ENCODE measurements at places on chromosomes 11 and 22.
A peak's percentile ranks its signal among the peaks of the same experiment; 100 is the strongest.

- no peak for DNase-seq
These were observed 199.8 kb downstream of the MIAT start for GRCh38 chr22:26857169-26857568.

GRCh38 chr11:131678658-131679340 is 308.4 kb downstream of the NTM start:
- DNase-seq: no peak

GRCh38 chr11:70713988-70714665 is 315.8 kb downstream of the CTTN start:
- no peak for DNase-seq

GRCh38 chr11:59182457-59183151 is 10.7 kb downstream of the DTX4 start:
- no peak for DNase-seq

- no peak for DNase-seq
These were observed 36.7 kb upstream of the SESN3 start for GRCh38 chr11:95267601-95268213.

DNA sequence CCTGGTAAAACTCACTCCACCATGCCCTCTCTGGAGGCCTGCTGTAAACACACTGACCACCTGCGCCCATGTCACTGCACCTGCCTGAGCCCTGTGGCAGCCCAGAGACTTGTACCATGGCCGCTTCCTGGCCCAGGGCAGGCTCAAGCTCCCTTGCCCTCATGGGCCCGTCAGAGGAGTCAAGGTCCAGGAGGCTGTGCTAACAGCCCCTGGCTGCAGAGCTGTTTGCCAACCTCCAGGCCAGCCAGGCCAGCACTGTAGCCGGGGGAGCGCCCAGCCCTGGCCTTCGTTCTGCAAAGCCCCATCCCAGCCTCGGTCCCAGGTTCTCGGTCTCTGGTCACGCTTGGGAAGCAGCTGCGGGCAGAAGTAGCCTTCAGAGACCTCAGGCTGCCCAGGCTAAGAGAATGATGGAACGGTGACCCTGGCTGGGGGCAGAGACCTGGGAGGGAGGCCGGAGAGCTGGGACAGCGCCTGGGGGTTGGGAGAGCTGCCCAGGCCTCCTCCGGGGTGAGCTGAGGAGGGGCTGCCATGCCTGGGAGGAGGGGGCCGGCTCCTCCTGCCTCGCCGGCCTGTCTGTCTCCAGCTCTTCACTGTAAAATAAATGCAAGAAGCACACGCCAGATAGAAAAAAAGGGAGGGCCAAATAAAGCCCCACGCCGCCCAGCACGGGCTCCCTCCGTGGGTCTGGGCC is 11.9 kb upstream of the TCF20 start:
- DNase-seq: no peak

DNA sequence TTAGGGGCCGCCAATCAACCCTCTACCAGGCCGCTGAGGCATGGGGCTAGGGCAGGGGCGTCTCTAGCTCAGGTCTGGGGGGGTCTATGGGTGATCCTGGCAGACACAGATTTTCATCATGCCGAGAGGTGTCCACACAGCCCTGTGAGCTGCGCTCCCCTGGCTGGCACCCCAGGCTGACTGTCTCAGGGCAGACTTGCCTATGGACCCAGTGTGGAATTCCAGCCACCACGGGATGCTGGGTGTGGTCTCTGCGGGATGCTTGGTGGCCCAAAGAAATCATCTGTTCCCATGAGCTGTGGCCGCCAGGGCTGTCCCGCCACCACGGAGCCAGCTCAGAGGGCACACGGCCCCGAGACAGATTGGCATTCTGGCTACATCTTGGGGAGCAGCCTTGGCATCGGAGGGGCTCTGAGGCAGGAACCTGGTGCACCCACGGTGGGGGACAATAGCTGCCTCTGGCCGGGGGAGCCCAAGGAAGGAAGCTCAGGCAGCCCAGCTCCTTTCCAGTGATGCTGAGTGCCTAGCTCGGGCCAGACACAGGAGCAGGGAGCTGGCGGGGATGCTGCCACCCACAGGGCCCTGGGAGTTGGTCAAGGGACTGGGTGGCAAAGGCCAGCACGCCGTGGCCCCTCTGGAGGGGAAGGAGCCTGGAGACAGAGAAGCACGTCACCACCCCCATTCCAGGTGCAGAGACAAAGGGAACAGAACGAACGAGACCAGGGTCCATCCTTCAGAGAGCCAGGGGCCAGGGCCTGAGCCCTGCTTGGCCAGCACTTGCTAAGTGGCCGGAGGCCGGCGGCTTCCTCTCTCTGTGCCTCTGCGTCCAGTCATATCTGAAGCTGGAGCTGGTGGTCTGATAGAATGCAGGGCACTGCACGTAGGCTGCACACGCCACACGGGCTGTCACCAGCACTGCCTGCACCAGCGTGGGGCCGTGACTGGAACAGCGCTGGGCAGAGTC is 64.4 kb upstream of the FGF3 start:
- no peak for DNase-seq

DNA sequence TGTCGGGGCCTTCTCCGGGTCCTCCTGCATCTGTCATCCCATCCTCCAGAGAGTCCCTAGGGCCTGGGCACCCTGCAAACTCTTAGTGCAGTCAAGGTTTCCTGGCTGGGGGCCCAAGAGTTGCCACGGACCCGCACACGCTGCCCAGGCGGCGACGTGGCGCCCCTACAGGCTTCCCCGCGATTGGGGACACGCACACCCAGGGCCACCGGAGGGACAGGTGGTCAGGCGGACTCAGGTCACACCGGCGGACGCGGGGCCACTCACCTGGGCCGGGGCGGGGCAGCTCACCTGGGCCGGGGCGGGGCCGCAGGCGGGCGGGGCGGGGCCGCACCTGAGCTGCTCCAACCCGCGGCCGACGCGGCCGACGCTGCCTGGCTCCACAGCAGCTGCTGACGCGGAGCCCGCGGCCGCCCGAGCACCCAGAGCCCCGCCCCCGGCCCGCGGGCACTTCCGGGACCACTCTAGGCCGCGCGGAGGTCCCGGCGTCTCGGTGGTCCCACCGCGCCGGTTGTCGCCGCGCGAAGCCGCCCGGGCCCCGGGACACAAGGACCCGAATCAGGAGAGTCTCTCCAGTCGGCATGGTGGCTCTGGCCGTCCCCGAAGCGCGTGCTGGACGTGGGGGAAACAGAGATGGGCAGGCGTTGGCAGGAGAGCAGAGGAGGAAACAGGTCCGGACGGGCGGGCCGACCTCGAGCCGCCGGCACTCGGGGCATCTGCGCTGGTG is at the start of gene ZNF70:
Gene ZNF70, minus strand, starts transcription at position 399 of the 727 bp plus-strand sequence. CDS start 5,972 bp downstream, outside the sequence.
- DNase-seq: no peak

GRCh38 chr22:49760280-49760629 is 67.4 kb downstream of the BRD1 start:
- no peak for DNase-seq

DNA sequence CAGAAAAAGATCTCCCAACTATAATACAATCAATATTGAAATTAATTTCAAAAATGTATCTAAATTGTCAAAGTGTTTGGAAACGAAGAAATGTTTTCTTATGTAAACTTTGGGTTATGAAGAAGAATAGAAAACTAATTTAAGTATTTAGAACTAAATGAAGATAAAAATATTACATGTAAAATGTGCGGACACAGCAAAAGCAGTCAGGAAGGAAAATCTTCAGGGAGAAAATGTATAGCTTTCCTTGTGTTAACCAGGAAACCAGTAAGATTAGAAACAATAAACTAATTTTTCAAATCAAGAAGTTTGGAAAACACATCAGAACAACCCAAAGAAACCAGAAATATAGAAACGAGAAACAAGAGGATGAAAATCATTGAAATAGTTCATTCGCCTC is 466.5 kb downstream of the BRD1 start:
- DNase-seq: no peak

- no peak for DNase-seq
These were observed 217.9 kb downstream of the TMEM135 start for GRCh38 chr11:87255589-87255988.

DNA sequence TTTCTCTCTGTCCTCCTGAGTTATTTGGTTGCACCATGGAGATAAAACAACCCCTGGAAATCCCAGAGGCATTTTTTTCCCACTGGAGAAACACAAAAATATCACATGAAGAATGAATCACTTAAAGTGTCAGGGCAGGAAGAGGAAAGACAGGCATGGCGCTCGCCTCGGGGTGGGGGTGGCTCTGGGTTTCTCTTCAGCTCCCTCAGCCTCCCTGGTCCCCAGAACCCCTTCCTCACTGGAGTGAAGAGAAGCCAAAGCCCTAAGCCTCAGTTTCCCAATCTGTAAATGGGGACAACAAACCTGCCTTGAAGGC is 938 bp downstream of the SHISAL1 start:
- no peak for DNase-seq

DNA sequence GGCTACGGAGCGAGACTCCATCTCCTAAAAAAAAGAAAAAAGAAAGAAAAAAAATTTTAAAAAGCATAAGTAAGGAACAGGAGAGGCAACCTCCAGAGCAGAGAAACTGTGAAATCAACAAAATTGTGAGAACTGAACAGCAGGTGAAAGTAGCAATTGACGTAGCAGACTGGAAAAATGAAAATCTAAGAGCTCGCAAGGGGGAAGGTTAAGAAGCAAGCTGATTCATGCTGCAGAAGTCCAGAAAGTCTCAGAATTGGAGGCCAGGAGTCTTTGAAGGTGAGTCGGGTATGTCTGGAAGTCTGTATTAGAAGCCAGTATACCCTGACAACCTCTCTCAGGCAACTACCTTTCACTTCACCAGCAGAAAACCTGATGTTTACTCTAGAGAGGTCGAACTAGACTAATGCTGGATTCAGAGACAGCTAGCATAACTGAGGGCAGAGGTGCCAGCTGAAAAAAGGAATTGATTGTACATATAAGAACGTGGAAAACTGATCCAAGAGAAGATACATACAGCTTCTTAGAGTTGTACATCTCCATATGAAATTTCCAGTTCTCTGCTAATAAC is 161.5 kb downstream of the WNT11 start:
- DNase-seq: no peak

DNA sequence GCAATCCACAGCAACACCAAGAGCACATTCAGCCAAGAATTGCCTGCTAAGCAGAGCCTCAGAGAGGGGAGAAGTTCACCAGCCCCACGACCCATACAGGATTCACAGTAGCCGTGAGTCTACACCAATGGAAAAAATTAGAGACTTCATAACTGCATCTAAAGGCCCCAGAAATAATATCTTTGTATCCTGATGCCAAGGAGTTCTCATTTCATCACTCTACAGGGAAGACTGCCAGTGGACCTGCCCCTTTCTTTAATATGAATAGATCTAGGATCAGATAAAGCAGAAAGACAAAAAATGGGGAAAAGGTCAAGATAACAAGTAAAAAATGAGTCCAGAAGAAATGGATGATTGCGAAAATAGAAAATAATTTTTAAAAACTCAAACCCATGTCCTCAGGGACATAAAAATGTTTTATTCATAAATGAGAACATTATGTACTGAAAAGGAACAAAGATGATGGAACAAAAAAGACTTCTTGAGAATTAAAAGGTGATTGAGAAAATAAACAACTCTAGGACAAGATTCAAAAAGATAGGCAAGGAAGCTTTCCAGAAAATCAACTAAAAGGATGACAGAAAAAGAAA is 9.5 kb downstream of the APOL3 start:
- DNase-seq: no peak

- no peak for DNase-seq
These were observed 106.6 kb downstream of the EMSY start for GRCh38 chr11:76551400-76551799.

GRCh38 chr11:88188251-88188931 is 13.1 kb upstream of the RAB38 start:
- DNase-seq: no peak

DNA sequence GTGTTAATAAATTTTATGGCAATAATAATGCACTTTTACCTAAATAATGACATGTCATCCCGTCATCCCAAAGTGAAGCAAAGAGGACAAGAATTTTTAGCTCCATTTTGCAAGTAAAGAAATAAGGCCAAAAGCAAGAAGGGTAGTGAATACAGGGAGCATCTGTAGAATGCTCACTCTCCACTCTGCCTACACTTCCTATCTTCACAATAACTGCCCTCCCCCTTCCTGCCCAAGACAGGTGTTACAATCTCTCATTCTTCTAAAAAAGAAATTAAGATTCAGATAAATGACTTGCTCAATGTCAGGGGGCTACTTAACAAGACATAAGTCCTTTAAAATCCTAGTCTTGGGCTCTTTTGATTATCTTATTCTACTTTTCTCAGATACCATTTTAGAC is 8.9 kb downstream of the RDX start:
- no peak for DNase-seq

- DNase-seq: no peak
These were observed 125.6 kb upstream of the SORL1-AS1 start for GRCh38 chr11:121578251-121578976.

DNA sequence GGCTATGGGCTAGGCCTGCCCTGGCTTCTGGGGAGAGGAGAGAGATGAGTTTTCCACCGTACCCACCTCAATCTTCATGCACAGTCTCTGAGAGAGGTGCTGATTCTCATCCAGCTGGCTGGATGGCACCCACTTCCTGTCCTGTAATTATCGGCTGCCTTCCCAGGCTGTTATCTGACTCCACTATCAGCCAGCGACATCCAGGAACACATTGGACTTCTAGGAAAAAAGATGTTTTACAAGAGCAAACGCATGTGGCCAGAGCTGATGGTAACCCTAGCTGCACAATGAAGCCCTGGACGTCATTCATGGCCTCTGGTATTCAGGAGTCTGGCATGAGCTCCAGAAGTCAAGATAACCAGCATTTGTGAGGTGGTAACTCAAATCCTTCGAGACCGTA is 137.4 kb downstream of the EHF start:
- DNase-seq: no peak

DNA sequence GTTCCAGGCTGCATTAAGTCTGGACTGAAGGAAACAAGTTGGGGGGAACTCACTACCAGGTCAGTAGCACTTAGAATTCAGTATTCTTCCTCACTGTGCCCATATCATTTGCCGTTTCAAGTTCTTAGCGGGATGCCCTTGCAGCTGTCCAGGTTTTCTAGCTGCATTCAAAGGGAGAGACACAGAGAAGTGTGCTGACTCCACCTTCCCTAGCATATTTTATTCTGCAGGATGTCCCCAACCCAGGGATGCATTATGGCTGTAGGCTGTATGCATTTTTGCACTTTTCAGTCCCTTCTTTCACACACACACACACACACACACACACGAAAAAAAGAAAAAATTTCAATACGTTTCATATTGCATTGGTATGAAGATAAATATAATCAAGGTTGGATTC is 35.8 kb upstream of the MAPK1 start:
- DNase-seq: no peak

DNA sequence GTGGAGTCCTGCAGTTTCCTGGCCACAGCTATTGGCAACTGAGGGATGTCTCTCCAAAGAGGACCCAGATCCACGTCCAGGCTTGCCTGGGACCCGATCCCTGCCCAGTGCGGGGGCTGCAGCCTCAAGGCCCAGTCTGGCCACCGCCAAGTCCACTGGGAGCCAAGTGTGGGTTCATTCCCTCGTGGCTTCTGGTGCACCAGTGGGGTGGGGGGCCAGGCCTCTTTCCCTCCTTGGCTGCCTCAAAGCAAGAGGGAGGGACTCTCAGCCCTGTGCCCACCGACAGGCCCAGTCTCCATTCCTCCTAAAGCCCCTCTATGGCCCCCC is 13.3 kb upstream of the PIM3 start:
- no peak for DNase-seq

GRCh38 chr22:46876357-46876934 is 114.0 kb downstream of the TBC1D22A start:
- no peak for DNase-seq

GRCh38 chr11:7484645-7485044 is 661 bp upstream of the OLFML1 start:
- no peak for DNase-seq

GRCh38 chr11:93895106-93895862 is 44.9 kb upstream of the VSTM5 start:
- peak; percentile 8 for DNase-seq

GRCh38 chr11:130523609-130524008 is 75.2 kb downstream of the ADAMTS15 start:
- no peak for DNase-seq

GRCh38 chr11:96215826-96216225 is 127.2 kb downstream of the MAML2 start:
- no peak for DNase-seq
